Activated naive CD8-positive, alpha-beta T cell treated with anti-CD3 and anti-CD28 coated beads for 36 hours (primary cell): ENCODE measurements at places on chromosomes 12 and 14. TPM values are rescaled to one million over a fixed set of nuclear protein-coding genes. Genes with fewer than 3 reads are reported as not detected.

- DNase-seq = no peak
Measured at GRCh38 chr14:69755784-69756183, 11.2 kb upstream of the SRSF5 start.

DNA sequence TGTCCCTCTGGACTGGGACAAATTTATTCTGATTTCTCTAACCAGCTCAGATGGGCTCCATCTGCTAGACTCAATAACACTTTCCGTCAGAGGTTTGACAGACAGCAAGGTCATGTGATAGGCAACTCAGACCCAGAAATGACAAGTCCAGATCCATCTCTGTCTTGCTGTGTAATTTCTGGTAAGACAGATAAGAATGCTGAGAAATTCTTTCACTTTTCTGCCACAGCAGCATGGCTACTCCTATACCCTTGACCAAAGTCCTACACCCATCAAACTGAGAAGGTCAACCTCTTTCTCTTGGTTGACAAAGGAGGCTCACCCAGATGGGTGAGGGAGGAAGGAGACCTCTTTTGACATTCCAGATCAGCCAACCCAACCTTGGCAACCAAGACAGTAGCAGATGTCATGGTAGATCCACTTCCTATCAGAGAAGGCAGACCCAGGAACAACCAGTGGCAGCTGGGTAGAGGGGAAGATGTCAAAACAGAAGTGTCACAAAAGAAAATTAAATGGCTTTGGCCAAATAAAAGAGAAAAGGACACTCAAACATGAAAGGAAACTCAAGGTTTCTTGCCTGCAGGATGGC, 36.9 kb upstream of the PRKAB1 start:
- no peak for DNase-seq

DNA sequence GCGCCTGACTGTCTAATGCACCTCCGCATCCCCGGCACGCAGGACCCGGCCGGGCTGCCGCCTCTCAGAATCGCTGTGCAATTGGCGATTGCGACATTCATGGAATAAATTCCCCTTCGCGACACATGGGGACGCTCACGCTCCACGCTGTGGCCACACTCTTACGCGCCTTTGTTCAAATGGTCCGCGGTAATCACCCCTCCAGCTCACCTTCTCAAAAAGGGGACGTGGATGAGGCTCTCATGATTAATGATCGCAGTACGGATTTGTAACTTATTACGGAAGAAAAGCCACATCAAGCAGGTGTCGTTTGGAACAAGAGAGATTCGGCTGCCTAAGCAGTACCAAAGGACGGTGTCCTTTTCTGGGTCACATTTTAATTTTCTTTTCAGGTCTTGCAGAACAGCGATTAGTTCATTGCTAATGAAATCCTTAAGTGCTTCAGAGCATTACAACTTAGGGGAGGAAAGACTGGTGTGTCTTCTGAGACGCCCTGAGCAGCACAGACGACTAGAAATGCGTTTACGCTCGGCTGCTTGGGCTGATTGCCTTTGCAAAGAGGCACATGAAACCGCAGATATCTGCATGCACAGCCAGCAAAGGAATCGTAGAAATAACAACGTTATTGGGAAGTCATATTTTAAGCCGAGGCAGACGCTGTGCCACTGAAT, 37.3 kb upstream of the ADGRD1 start:
- peak; percentile 22 for DNase-seq

GRCh38 chr12:49536526-49537071, 2.2 kb upstream of the KCNH3 start:
- DNase-seq = no peak

- DNase-seq = no peak
Measured at GRCh38 chr12:123675436-123675835, 4.5 kb downstream of the TCTN2 start.

GRCh38 chr14:33924566-33925100, 26.2 kb downstream of the EGLN3 start:
- DNase-seq = no peak

- DNase-seq = no peak
Measured at GRCh38 chr12:11769723-11770514, 120.4 kb downstream of the ETV6 start.

DNA sequence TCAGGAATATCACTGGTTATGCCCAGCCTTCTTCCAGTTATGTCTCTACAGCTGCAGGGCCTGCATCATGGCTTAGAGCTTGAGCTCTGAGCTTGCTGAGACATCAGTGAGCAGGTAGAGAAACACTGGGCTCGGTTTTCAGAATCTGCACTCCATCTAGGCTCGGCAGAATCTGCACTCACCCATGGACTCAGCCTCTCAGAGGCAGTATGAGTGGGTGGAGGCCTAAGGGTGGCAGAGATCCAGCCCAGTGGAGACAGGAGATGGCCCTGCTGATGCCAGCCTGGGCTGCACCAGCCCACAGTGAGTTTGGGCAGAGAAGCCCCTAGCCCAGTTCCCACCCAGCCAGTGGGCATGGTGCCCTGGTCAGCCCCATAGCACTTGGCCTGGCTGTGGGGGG, 12.8 kb downstream of the KRT80 start:
- no peak for DNase-seq

- no peak for DNase-seq
Measured at GRCh38 chr14:69671365-69672030, 60.1 kb downstream of the SUSD6 start.

DNA sequence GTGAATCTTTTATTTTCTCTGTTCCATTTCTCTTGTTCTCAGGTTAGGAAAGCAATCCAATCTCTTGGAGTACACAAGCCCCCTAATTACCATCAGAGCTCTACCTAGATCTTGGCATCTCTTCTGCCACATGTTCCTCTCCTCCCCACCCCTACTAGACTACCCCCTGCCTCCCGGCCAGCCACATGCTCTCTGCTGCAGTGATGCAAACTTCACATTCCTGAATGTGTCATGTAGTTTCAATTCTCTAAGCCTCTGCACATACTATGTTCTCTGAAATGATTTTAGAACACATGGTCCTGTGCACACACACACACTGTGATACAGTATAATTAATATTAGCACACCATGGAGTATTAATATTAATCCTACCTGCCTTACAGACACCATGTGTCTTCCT, 104.6 kb downstream of the EFCAB11 start:
- no peak for DNase-seq

- DNase-seq = no peak
Measured at GRCh38 chr12:124422570-124423523, 128.0 kb downstream of the RFLNA start.

GRCh38 chr12:63802012-63802608, 22.4 kb downstream of the RXYLT1 start:
- no peak for DNase-seq

DNA sequence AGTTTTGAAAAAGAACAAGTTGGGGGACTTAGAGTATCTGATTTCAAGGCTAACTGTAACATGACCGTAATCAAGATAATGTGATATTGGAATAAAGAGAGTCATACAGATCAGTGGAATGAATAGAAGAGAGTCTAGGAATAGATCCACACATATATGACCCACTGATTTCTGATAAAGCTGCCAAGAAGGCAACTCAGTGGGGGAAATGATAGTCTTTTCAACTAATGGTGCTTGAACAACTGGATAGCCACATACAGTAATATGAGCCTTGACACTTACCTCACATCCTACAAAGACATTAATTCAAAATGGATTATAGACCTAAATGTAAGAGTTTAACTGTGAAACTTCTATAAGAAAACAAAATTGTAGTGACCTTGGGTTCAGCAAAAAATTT, 3.8 kb downstream of the PRKCH start:
- DNase-seq = no peak

- peak; percentile 55 for DNase-seq
Measured at GRCh38 chr14:50085570-50086320, 30.6 kb downstream of the VCPKMT start.

GRCh38 chr12:130090542-130090941, 71.7 kb upstream of the FZD10 start:
- no peak for DNase-seq

DNA sequence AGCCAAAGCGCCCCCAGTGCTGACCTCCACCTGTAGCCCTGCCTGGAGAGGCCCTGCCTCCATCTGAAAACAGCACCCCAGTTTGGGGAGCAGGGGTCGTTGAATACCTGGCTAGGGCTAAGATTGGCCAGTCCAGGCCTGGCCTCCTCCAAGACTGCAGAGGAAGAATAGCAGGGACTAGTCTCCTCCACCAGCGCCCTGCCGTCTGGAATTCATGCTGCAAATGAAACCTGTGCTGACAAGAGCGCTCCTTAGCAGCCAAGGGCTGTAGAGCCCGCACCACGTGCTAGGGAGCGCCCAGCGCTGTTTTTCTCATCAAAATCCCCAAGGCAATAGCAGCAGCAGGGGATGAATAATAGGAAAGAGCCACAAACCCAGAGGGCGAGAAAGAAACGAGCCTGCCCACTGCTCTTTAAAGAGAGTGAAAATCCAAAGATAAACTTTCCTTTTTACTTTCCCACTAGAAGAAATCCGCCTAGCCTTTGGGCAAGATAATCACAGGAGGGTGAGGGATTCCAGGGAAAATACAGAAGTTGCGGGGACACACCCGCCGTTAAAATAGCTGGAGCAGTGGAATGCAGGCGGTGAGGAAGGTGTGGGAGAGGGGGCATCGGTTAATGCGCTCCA, 3.3 kb downstream of the COL2A1 start:
- DNase-seq = no peak

DNA sequence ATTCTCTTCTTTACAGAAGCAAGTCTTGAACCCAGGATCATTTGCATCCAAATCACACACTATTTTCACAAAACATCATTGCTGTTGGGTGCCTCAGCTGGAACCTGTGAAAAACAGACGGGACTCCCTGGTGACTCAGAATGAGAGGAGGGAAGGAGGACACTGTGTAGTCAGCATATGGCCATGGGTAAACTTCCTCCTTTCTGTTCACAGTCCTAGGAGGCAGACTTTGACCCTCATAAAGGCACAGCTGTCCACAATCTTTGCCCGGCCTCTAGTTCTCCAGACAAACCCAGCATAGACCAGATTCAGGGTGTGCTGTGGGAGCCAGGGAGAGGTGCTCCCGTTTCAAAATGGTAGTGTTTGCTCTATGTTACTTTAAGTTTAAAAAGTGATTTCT, 62.0 kb downstream of the DYRK2 start:
- no peak for DNase-seq

- no peak for DNase-seq
Measured at GRCh38 chr12:95443459-95443858, 30.5 kb upstream of the METAP2 start.

GRCh38 chr12:12482959-12483358, 79.7 kb downstream of the DUSP16 start:
- DNase-seq = no peak

- no peak for DNase-seq
Measured at GRCh38 chr12:106446419-106447092, 89.0 kb downstream of the POLR3B start.

GRCh38 chr12:73125148-73125547, 853.0 kb downstream of the TRHDE start:
- DNase-seq = no peak

- DNase-seq = no peak
Measured at GRCh38 chr12:58566599-58566998, 353.7 kb downstream of the LRIG3 start.

- no peak for DNase-seq
Measured at GRCh38 chr12:19192710-19193109, 63.2 kb downstream of the PLEKHA5 start.

- DNase-seq = no peak
Measured at GRCh38 chr12:15196221-15196620, 25.0 kb downstream of the RERG start.

DNA sequence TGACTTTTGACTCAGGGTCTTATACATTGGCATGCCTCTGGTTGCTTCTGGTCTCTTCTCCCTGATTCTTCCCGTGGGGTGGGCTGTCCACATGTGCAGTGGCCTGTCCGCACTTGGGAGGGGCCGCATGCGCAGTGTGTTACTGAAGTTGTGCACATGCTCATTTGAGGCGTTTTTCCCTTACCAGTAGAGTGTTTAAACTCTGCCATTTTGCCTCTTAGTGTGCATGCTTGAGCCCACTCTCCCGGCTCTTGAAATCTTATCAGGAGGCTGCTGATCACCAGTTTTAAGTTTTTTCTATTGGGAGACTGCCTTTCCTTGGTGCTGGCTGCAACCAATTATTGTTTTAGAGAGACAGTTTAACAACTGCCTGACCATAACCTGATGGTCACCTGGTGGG, 32.1 kb upstream of the HECTD1 start:
- no peak for DNase-seq

KLHDC1 gene
- 1.2 TPM for total RNA-seq

CARMIL3 gene
- 0.43 TPM for total RNA-seq

EDDM3A gene
- not detected for total RNA-seq

PLA2G1B gene
- total RNA-seq = not detected

A2M gene
- total RNA-seq = not detected

TMEM106C gene
- total RNA-seq = 158 TPM

TOMM20L gene
- total RNA-seq = not detected

VAMP1 gene
- 35.7 TPM for total RNA-seq

CLEC1A gene
- total RNA-seq = not detected

TEX22 gene
- 2.1 TPM for total RNA-seq

ASIC1 gene
- 10.8 TPM for total RNA-seq

BBOF1 gene
- 1.6 TPM for total RNA-seq

PLEKHG7 gene
- total RNA-seq = not detected

ABCC9 gene
- not detected for total RNA-seq

TAS2R31 gene
- total RNA-seq = 0.58 TPM

SHMT2 gene
- 532 TPM for total RNA-seq

RAD51AP1 gene
- 52.4 TPM for total RNA-seq

SPX gene
- 0.42 TPM for total RNA-seq

SLC17A8 gene
- total RNA-seq = not detected
